Suppressor macrophage treated with lipopolysaccharide for 1 hour (primary cell): ENCODE measurements at places on chromosomes 6 and 20.

DNA sequence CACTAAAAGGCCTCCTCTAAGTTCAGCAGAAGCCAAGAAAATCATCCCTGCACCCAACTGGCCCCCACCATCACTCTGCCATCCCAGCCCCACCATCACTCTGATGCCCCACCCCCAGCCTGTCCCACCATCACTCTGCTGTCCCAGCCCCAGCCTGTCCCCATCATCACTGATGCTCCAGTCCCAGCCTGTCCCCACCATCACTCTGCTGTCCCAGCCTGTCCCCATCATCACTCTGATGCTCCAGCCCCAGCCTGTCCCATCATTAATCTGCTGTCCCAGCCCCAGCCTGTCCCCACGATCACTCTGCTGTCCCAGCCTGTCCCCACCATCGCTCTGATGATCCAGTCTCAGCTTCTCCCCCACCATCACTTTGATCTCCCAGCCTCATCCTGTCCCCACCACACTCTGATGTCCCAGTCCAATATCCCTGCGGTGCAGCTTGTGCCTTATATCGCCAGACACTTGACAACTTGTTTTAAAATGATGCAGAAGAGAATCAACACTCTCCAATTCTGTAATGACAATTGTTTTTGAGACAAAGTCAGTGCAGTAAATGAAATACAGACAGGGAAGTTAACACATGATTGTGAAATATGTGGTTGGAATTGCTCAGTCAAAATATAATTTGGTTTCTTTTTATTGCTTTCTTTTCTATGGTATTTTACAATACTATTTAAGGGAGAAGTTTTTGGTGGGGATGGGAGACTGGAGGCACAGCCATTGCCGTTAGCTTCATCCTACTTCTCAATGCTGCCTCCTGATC, 100.8 kb downstream of the TNFAIP3 start:
- DNase-seq: peak; percentile 52

DNA sequence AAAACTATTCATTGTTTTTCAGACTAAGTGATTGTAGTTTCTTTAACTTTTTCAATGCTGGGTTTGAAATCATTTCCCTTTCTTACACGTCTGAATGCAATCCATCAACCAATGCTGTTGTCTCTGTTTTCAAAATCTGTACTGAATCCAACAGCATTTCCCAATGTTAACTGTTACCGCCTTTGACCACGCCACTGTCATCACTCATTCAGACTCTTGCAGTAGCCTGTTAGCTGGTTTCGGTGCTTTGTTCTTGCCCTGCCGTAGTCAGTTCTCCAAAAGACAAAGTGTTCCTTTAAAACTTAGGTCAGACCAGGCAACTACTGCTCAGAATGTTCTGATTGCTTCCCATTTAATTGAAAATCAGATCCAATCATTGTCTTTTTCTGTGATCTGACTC, 131.3 kb downstream of the PLCB4 start:
- DNase-seq: no peak

DNA sequence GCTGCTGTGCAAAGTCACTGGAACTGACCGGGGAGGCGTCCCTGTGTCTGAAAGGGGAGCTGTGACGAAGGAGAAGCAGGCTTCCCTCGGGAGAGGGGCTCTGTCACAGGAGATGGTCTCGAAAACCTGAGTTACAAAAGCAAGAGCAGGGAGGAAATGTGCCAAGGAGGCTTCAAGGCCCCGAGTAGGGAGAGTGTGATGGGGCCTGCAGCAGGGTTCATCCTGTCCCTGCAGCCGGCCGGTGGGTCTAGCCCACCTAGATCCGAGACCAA, 16.7 kb downstream of the DYNLT1 start:
- DNase-seq: no peak

GRCh38 chr6:72783666-72784065, 161.8 kb downstream of the KCNQ5 start:
- DNase-seq: no peak

DNA sequence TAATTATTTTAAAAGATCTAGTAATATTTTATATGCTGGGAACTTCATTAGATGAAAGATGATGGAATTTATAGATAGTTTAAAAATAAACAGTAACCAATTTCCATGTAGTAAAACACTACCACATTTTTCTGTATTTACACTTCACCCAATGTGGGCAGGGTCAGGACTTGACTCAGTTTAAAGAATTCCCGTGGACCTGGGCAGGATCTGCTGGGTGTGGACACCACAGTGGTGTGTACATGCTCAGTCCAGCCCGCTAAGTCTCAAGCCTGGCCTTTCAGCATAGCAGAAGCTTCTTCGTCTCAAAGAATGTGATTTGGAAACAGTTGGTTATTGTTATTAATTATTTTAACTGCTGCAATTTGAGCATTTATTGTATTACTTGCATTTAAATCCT, 364.2 kb downstream of the SYNE1 start:
- no peak for DNase-seq

- peak; percentile 87 for DNase-seq
Measured at GRCh38 chr20:1434571-1435336, 31.9 kb downstream of the NSFL1C start.

DNA sequence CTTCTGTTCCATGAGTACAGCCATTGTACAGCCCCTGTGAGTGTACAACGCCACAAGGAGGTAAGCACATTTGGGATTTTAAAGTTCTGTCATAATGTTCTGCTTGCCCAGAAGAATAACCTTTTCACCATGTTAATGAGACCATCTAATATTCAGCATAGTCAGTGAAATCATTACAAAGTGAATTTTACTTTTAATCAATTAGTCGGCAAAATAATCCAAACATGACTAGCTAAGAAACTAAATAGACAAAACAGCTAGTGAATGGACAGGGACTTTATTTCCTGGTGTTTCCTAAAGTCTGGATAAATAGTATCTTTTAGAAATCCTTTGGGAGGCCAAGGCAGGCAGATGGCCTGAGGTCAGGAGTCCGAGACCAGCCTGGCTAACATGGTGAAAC, 69.0 kb upstream of the NRSN1 start:
- DNase-seq: no peak

- no peak for DNase-seq
Measured at GRCh38 chr20:460180-460579, 2.2 kb downstream of the TBC1D20 start.

DNA sequence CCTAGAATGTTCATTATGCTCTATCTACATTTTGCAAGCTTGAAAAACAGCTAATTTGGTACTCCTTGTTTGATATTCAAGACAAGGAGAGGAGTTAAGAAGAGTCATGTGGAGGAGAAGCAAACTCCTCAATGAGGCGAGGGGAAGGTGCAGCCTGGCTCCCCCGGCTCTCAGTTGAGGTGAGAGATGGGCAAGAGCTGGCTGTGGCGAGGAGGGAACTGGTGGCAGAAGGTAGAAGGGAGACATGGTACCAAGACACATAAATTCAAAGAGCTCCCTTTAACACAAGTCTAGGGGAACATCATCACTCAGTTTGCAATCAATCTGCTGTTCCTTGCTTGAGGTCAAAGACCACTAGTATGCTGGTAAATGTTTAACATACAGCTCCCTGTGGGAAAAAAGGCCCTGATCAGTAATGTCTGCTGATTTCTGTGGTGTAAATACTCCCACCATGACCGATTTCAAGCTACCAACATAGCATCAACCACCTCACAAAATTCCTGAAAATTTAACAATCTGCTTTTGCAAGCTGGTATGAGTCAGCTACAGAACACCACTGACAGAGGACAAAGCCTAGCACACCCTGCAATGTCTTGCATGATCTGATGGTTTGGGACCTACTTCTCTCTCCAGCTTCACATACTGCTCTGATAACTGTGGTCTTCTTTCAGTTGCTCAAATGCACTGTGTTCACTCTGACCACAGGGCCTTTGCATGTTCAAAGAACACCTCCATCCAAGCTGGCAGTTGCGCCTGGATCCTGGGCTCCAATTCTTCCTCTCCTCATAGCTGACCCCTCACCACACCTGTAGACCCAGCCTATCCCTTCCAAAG, 516.3 kb upstream of the CHD6 start:
- DNase-seq: no peak

DNA sequence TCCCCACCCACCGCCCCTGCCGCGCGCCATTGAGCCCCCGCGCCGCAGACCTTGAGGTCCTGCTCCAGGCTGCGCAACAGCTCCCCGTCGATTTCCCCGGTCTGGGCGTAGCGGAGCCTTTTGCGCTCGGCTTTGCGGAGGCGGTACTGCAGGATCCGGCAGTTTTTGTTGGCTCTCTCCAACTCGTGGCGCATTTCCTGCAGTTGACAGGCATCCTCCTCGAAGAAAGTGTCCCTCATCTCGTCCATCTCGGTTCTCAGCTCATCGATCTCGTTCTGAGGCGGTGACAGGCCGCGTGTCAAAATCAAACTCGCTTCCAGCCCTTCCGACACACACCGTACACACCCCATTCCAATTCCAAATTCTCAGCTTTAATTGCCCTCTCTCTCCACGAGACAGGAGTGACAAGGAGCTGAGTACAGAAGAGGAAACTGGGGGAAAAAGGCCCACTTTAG, 4.3 kb downstream of the MTCL3 start:
- DNase-seq: peak; percentile 68

GRCh38 chr6:106677282-106677681, 47.9 kb downstream of the QRSL1 start:
- DNase-seq: no peak

DNA sequence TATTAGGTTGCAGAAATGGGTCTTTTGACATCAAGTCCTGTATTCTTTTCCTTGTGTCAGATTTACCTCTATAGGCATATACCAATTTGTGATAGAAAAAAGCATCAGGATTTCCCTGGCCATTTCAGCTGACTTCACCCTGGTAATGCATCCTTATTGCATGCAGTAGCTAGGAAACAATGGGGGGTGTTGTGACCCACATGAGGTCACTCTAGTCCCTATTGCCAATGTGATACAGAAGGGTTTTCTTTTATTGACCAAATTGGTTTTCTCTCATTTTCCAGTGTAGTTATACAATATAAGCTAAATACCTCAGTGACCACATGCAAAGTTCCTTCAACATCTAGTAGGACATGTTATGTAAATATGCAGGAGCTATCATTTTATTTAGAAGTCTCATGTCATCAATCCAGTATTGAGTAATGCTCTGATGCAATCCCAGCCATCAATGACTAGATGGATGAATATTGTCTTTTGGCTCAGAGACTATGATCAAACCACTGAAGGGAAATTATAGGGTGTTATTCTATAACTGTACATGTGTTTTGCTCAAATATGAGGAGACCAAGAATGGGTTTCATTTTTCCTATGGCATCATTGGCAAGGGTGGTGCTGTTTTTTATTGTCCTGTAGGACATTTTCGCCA, 177.7 kb downstream of the KLHL32 start:
- no peak for DNase-seq

GRCh38 chr20:57689745-57690481, 19.9 kb downstream of the PMEPA1 start:
- no peak for DNase-seq

DNA sequence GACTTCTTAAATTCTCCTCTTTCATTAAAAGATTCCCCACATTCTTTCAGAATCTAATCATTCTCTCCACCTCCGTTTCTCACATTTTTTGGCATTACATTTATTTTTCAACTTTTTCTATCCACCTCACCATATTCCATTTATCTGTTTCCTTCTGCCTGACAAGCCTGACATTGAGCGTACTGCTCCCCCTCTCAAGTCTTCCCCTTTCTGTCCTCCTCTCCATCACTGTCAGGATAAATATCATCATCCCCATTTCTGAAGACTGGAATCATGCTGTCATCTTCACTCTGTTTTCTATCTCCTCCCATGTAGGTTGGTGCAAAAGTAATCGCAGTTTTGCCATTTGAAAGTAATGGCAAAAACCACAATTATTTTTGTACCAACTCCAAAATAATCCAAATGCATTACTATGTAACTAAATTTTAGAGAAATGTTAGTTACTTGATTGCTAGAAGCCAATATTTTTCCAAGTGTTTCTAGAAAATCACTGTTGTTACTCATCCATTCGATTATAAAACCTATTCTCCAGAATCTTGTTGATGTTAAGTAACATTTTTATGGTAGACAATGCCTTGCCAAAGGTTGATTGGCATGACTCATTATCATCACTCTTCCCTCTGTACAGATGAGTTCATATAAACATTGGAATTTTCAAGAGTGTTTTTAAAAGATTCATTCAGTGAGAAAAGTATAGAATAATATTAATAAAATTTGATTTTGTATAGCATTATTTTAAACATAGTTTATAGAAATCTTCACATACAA, 292.3 kb upstream of the RNF217 start:
- DNase-seq: no peak

- DNase-seq: no peak
Measured at GRCh38 chr6:100217225-100218012, 223.4 kb upstream of the MCHR2 start.

GRCh38 chr20:57605878-57606277, 14.3 kb downstream of the ZBP1 start:
- DNase-seq: no peak

DNA sequence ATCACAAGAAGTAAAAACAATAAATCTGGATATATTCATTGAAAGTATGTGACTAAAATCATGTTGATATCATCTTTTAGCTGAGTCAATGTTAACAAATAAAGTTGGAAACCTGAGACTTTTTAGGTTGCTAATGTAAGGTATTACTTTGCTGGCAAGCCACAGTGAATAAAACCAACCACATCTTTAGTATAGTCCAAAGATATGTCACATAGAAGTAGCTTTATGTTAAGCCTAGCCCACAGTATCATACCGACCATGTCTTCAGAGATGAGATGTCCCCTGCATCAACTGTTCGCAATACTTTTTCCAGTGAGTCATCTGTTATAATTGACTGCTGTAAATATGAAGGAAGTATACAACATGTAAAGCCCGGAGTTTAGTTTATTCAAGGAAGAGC, 107.6 kb upstream of the MCHR2 start:
- DNase-seq: no peak

- no peak for DNase-seq
Measured at GRCh38 chr6:41071501-41071922, 644 bp downstream of the OARD1 start.

DNA sequence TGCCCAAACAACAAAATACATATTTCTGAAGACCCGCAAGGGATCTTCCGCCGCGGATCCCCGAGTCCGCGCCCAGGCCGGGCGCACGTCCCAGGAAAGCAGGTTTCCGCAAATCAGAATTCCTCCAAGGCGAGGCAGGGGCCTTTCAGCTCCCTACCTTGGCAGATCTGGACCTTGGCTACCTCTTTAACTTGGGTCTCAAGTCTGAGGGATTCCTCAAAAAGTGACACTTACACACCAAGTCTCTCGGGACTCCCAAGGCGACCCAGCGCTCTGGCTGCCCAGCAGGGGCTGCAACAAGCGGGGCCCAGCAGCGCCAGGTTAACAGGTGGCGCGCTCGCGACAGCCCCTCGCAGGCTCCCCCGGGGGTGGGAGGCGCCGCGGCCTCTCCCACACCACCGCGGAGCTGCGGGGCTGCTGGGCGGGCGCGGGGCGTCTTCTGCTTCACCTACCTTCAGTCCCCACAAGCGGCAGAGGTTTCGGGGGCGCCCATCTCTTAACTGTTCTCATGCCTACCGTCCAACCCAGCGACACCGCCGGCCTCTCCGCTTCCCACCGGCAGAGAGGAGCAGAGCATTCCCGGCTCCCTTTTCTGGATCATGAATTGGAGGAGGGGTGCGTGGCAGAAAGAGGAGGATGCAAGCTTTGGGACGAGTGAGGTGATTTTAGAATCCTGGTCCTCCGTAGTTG, 414 bp downstream of the SIM1 start:
- no peak for DNase-seq
